ENCODE measurements at places on chromosomes 7 and 10.
A peak's percentile ranks its signal among the peaks of the same experiment; 100 is the strongest.

DNA sequence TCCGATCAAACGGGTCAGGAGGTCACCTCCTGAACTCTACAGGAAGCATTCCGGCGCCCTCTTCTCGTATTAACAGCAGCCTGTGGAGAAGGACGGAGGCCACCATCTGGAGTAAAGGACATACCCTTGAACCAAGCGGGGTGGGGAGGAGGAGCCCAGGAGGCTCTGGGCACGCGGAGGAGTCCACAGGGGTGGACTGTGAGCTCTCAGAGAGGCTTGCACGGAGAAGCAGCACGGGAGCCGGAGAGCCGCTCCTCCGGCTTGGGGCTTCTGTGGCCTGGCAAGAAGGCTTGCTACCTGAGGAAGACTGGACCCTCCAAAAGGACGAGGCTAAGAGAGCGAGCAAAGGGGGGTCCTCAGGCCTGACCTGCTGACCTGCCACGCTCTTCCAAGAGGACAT, 77.9 kb downstream of the MAD1L1 start:
- no peak for DNase-seq

- DNase-seq, result peak; percentile 87
Measured at GRCh38 chr7:65307651-65308299, 65.9 kb upstream of the ZNF92 start.

GRCh38 chr7:2512713-2513112, 6.9 kb upstream of the LFNG start:
- DNase-seq, result peak; percentile 79

GRCh38 chr10:64320448-64320847, 799.2 kb downstream of the REEP3 start:
- no peak for DNase-seq

DNA sequence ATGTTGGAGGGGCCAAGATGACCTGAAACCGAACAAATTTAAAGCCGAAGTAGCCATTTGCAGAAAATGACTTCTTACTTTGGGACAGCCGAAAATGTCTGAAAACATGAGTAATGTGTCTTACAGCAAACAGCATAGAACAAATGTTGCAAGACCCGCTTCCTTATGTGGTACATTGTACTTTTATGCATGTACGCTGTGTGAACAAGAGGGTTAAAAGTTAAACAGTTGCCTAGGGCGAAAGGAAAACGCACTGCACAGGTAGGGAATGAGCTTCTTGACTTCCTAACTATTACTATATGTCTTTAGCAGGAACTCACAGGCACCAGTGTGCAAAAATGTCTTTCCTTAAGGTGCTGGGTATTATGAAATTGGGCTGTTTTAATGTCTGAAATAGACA, 303.5 kb upstream of the MGMT start:
- no peak for DNase-seq

- DNase-seq, result no peak
Measured at GRCh38 chr10:127948791-127949190, 41.9 kb downstream of the PTPRE start.

GRCh38 chr10:12603766-12604470, 254.6 kb downstream of the CAMK1D start:
- no peak for DNase-seq

DNA sequence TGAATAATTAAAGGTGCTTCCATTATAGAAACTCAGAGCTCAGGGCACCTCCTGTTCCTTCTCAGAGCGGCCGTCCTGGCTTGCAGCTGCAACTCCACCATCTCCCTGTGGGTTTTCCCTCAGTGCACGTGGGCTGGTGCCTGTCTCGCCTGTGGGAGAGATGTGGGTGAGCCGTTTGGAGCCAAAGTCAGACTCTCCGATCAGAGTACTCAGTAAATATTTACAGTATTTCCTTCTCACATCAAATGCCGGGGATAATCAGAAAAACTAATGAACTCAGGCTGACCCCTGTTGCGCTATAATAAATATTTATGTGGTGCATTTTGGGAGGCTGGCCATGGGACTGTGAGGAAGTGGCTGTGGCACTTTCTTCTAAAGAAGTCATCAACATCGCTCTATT, 155.8 kb upstream of the HABP2 start:
- DNase-seq, result no peak

DNA sequence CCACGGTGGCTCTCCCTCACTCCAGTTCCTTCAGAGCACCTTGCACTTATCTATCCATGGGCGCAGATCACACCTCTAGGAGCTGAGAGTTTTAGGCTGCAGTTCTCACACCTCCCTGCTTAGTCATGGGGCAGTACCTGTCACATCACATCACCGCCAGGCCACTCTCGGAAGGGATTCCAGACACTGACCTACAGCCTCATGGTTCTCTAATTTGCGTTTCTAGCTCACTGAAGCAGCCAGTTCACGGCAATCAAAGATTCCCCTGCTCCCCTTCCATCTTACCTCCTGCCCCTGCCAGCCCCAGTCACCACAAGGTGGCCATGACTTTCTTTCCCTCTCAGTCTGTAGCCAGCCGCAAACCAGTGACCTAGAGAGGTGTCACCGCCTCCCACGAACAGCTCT, 34.2 kb downstream of the ADRB1 start:
- no peak for DNase-seq

DNA sequence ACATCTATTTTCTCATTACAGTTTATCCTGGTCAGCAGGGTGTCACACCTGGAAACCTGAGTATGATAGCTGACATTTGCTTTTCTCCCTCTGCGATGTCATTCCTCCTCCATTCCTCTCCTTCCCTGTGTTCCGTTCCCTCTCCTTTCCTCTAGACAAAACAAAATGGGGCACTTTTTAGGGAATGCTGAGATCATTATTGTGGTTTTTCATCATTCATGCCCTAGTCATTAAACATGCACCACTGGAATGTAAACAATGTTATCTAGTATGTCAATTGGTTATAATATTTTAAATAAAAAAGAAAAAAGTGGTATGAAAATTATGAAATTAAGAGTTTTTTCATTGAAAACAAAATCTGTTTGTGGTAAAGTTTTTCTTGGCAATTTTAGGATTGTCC, 132.6 kb downstream of the MAPK8 start:
- peak; percentile 47 for DNase-seq

- no peak for DNase-seq
Measured at GRCh38 chr10:78684947-78685346, 383.8 kb upstream of the ZMIZ1 start.

DNA sequence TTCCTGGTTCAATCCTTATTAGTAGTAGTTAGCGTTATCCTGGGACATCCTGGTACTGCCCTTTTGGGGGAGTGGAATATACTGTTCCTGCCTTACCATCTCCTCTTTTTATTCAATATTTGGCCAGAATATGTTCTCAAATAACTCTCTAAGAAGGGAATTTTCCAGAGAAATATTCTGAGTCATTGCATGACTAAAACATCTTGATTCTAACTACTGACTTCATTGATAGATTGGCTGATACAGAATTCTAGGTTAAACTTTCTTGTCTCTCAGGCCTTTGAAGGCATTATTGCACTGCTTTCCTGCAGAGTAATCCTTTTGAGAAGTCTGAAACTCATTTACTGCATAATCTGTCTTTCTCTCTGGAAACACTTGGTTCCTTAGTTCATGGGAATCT, 275.5 kb upstream of the DGKB start:
- DNase-seq, result no peak

DNA sequence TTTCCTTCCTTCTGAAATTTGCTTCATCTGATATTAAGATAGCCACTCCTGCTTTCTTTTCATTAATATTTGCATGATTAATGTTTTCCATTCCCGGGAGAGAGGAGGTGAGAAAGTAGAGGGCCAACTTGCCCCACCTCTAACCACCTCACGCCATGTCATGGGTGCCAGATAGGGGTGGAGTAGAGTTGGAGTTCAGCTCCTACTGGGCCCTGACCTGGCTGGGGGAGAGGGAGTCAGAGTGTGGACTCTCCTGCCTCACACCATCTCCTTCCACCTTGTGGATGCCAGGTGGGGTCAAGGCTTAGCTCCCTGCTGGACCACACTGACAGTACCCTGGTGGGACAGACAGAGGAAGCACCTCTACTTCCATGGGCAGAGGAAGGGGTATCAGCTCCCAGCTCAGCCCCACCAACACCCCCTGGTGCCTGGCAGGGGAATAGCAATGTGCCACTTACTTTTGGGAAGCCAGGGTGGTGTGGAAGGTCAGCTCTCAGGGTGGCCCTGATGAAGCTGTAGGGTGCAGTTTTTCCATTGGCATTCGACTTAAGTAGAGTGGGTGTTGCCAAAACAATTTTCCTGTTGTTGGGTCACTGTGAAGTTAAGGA, 28.0 kb downstream of the CHST12 start:
- peak; percentile 56 for DNase-seq

DNA sequence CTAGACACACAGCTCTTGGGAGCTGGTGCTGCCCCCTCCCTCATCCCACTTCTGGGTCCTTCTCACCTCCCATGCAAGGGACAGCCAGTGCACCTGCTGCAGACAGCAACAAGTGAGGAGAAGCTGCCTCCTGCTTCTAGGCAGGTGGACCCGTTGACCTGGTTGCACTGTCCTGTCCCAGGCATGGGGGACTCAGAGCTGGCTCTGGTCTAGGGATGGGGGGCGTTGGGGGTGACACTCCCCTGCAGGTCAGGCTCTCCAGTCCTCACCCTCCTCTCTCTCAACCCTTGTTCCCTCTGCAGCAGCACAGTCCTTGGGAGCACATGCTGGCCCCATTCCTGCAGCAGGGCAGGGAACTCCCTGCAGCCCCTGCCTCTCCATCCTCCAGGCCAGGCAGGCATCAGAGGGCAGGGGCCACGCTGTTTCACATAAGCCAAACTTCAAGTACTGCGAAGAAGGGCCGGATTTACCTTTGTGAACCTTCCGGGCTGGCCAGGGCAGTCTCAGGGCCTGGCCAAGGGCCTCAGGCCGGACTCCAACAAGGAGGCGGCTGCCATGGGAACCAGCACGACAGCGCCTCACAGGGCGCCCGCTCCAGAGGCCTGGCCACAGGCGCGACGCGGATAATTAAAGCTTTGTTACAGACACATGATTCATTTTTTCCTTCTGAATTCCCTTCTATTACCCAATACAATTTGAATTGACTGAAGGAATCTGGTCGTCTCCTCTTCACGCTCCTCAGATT, 48.5 kb downstream of the RASGEF1A start:
- no peak for DNase-seq

GRCh38 chr10:8987712-8988111, 933.2 kb downstream of the GATA3 start:
- DNase-seq, result no peak

DNA sequence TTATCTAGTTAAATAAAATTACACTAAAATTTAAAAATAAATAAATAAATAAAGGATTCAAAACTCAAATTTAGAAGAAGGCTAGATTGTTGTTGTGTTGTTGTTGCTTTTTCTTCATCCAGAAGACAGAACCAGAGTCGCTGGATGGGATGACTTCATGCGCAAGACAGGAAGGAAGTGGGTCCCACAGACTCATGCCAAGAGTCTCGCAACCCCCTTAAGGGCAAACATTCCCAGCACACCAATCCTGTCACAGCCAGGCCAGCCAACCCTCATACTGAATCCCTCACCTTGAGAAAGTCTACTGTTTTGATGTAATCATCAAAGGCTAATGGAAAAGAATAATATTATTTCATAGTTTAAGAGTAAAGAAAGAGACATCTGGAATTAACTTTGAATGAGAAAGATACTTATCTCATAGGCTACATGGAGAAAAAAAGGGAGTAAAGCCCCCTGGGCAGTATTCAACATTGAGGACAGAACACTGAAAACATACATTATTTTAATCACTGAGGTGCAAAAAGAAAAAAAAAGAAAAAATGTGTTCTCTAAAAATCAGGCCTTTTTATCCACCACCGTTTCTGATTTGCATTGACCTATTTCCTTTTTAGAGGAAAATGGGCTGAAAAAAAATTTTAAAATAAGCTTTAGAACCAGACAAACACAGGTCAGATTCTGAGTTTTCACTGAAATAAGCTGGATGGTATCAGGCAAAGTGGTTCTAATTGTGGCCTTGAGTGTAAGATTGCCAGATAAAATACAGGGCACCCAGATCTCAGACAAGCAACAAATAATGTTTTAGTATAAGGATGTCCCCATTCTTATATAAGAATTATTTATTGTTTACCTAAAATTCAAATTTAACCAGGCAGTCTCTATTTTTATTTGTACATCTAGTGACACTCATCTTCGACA, 826.5 kb downstream of the TNS3 start:
- no peak for DNase-seq

DNA sequence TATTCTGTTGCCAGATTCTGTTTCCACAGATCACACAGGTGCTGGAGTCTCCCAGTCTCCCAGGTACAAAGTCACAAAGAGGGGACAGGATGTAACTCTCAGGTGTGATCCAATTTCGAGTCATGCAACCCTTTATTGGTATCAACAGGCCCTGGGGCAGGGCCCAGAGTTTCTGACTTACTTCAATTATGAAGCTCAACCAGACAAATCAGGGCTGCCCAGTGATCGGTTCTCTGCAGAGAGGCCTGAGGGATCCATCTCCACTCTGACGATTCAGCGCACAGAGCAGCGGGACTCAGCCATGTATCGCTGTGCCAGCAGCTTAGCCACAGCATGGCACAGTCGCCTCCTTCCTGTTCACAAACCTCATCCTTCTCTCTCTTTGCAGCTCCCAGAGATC, 237.5 kb upstream of the PRSS1 start:
- DNase-seq, result no peak

GRCh38 chr10:31051703-31052102, 20.0 kb upstream of the ZNF438 start:
- no peak for DNase-seq

GRCh38 chr10:78292982-78293865, 259.6 kb downstream of the RPS24 start:
- no peak for DNase-seq

DNA sequence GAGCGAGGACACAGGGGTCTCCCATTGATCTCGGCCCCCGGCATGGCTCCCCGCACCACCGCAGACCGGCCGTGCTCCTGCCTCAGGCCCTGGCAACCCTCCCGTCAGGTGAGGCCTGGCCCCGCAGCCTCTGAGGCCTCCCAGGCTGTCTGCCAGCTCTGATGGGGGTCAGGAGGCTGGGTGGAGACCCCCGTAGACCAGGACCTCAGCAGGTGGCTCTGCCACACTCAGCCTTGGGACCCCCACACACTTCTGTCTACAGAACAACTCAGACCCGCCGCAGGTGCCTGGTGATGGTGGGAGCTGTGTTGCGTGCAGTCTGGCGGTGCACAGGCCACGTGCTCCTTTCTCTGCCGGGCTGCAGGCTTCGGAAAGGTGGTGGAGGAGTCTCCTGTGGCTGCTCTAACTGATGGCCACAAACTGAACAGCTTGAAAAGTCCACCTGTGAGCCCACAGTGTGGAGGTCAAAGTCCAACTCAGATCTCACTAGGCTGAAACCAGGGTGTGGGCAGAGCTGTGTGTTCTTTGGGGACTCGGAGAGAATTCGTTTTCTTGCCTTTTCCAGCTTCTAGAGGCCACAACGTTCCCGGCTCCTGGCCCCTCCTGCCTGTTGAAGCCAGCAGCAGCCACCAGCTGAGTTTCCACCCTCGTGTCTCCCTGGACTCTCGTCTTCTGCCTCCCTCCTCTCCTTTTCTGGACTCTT, 62.5 kb downstream of the PWWP2B start:
- peak; percentile 57 for DNase-seq

GRCh38 chr7:1569016-1569415, 816 bp downstream of the PSMG3 start:
- peak; percentile 61 for DNase-seq

- DNase-seq, result no peak
Measured at GRCh38 chr10:78277314-78278057, 243.8 kb downstream of the RPS24 start.

GRCh38 chr7:32042900-32043299, 27.3 kb downstream of the PDE1C start:
- DNase-seq, result peak; percentile 37

- DNase-seq, result peak; percentile 85
Measured at GRCh38 chr7:44216019-44216418, 15.2 kb downstream of the YKT6 start.
